ENCODE measurements at places on chromosomes 6 and 20.

DNA sequence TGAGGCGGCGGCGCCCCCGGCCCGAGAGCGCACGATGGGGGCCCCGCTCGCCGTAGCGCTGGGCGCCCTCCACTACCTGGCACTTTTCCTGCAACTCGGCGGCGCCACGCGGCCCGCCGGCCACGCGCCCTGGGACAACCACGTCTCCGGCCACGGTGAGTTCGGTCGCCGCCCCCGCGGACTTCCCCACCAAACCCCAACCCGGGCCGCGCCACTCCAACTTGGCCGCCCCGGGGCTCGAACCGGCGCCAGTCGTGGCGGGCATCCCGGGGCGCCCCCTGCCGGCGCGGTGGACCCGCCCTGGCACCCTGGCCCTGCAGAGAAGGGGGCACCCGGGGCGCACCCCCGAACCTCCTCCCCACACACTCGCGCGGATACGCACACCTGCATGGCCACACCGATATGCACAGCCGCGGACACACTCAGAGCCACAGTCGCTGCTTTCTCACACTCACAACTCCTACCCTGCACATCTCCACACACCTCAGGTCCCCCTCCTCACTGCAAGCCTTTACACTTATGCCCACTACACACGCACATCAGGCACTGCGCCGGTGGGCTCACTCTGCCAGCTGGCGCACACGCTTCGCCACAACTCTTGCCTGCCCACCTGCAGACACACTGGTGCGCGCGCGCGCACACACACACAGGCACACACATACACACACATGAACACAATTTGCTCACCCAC is 535 bp downstream of the VSTM2L start:
- no peak for DNase-seq

DNA sequence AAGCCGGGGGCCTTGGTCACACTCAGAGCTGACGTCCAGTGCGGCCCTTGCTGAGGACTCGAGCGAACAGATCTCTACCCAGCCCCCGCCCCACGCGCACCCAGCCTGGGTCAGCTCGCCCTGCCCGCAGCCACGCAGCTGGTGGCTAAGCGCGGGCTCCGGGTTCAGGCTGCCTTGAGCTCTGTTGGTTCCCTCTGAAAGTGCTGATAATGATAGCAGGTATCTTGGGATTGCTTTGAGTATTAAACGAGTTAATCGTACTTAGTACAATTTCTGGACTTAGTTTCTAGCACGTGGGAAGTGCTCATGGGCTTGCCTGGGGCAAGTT is 88.1 kb upstream of the TGM3 start:
- no peak for DNase-seq

DNA sequence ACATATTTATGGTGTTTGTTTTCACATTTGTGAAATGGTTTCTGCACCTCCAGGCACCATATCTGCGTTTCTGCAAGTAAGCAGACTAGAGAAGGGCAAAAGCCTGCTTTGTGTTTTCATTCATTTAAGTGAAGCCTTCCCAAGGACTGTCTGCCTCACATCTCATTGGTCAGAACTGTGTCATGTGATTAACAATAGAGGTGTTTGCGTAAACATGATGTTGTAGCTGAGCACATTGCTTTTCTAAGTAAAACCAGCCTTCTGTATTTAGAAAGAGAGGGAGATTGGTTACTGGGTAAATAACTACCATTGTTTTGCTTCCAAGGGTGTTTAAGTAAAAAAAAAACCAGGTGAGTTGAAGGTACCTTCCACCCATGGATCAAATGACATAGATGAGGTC is 39.7 kb downstream of the SH3BGRL2 start:
- peak; percentile 73 for DNase-seq

DNA sequence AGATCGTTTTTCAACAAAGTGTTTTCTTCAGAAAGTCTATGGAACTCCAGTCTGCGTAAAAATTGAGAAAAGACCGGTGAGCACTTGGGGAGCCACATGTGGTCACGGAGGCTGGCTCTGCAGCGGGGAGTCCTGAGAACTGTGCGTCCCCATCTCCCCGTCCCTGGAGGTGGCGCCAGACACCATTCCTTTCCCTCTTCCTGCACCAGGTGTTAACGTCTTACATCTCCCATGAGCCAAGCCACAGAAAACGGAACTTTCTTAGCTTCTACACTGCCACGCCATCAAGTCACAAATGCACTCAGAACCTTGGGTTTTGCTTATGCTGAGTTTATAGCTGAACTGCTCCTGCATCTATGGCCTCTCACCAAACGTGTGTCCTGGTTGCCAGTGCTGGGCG is 62.6 kb downstream of the GINS1 start:
- no peak for DNase-seq

- no peak for DNase-seq
Observed at GRCh38 chr20:1630186-1630585, 10.4 kb upstream of the SIRPB1 start.

DNA sequence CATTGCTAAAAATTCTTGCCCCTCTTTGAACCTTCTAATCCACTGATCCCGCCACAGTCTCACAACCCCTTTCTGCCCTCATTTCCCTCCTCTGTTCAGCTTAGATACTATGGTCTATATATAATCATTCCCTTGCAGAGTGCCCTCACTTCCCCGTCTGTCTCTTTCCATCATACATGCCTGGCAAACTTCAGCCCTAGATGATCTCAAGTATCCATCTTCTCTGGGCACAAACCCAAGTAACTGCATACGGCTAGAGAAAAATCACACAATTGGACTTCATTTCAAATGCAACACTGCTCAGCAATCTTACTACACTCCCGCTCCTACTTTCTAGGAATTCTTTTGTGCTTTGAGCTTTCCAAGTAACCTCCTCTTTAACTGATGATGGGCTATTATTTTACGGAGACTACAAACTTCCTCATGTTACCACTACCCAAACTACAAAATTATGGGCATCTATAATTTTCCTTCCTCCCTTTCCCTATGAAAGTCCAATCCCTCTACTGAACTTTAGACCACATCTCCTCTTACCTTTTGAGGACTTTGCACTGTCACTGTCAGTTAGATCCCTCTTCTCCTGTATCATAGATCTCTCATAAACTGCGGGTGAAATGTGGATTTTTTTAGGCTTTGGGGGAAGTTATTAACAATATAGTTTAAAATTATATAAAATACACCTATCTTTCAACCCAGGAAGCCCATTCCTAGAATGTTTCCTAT is 135.6 kb downstream of the BTBD9 start:
- DNase-seq = no peak

All from NCI-H1436 treated with DMSO at 0.1 percent for 48 hours (cell line).